Epithelial cell of proximal tubule (primary cell): ENCODE measurements at places on chromosomes 4 and X.

- DNase-seq: no peak
These were observed 6.4 kb downstream of the ELK1 start for GRCh38 chrX:47643926-47644325.

- no peak for DNase-seq
These were observed 1.0 kb upstream of the EDA start for GRCh38 chrX:69614886-69615285.

DNA sequence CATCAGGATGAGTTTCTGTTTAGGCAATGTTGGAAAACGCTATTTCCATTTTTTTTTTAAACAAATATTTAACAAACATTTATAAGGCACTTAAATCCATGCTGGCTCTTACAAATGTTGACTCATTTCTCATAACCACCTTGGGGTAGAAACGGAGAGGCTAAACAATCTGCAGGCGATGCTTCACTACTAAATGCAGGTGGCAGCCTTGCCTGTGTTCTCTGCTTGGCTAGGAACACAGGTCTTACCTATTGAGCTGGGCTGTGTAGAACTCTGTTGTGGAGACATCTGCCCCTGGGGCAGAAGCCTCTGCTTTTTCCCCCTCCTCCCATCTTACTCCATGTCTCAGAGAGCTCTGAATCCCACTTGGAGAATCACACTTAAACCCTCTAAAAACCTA is 1.4 kb upstream of the CXCL1 start:
- DNase-seq: no peak

DNA sequence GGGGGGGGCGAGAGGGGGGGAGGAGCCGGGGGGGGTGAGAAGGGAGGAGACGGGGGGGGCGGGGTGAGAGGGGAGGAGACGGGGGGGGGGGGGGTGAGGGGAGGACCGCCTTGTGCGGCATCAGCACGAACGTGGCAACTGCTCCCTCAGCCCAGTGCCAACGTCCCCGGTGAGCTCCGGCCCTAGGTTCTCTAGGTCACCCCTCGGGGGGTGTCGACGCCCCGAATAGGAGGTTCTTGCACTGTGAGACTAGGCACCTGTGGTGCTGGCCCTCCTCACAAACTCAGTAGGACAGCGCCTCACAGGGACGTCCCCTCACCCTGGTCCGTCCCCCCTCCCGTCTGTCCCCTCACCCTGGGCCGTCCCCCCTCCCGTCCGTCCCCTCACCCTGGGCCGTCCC is 21.5 kb upstream of the GTPBP6 start:
- DNase-seq: no peak

- DNase-seq: no peak
These were observed 73.0 kb downstream of the DHRSX start for GRCh38 chrX:2427737-2428136.

DNA sequence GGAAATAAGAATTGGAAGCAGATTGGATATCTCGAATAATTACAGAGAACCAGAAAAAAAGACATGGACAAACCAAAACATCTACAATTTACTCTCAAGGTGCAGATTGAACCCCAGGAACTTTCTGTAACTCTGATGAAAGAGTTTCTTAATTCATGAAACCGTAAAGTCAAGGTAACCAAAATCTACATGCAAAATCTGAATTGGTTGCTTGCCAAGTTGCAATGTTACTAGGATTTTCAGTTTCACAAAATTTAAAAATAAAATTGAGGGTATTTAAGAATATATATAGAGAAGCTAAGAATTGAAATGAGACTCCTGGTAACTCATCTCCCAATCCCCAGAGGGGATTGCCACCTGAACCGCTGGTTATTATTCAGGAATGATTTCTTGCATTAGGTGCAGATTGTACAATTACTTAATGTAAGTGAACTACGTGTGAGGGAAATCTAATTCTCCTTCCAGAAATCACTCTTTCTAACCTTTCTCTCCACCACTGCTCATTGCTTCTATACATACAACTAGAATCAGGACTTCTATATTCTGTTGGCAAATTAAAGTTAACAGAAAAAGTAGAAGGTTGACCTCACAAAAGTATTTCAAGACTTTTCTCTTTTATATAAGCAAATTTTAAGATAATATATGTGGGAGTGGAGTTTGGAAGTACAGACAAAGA is 221.5 kb upstream of the NDST4 start:
- DNase-seq: no peak

GRCh38 chr4:123577225-123577906 is 180.8 kb downstream of the SPRY1 start:
- no peak for DNase-seq

GRCh38 chrX:101385026-101385684 is 836 bp downstream of the BTK start:
- DNase-seq: no peak

DNA sequence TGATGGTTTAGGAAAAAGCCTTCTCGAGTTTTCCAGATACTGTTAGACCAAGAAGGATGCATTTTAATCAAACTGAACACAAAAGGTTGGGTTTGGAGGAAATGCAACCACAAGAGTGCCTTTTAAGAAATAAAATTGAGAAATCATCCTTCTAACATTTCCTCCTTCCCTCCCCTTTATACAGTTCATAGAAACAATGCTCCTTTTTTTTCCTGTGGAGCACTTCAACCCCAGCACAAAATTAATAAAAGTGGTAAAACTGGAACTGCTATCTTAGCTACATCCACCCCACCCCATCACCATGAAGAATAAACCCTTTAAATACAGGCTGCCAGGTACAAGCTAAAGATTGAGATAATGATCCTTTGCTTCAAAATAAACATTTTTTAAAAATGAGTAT is 211.1 kb downstream of the RELL1 start:
- no peak for DNase-seq

DNA sequence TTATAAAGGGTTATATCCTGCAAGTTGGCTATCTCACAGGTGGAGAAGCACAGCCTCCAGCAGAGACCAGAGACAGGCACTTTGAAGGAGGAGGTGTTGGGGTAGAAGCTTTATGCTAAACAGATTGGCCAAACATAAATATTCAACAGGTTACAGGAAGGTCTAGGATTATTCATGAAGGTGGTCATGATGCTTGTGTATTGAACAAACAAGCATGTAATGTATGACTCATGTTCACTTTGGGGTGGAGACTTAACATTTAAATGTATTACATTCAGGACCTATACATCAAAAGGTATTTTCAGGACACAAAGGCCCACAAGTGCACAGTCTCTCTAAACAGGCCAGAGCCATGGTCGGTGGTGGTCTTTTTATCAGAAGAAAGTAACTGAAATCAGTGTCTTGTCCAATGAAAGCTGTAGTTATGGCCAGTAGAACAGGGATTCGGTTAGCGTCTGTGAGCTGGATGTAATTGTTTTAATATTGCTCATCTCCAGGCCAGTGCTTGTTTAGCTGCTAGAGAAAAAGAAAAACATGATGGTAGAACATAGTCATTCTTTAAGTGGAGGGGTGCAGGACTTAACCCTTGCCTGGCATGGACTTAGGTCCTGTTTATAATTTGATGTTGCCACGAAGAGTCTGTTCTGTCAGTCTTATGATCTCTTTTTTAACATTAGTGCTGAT is 555.2 kb upstream of the PCDH10 start:
- no peak for DNase-seq

GRCh38 chrX:826448-826847 is 195.9 kb downstream of the SHOX start:
- no peak for DNase-seq

DNA sequence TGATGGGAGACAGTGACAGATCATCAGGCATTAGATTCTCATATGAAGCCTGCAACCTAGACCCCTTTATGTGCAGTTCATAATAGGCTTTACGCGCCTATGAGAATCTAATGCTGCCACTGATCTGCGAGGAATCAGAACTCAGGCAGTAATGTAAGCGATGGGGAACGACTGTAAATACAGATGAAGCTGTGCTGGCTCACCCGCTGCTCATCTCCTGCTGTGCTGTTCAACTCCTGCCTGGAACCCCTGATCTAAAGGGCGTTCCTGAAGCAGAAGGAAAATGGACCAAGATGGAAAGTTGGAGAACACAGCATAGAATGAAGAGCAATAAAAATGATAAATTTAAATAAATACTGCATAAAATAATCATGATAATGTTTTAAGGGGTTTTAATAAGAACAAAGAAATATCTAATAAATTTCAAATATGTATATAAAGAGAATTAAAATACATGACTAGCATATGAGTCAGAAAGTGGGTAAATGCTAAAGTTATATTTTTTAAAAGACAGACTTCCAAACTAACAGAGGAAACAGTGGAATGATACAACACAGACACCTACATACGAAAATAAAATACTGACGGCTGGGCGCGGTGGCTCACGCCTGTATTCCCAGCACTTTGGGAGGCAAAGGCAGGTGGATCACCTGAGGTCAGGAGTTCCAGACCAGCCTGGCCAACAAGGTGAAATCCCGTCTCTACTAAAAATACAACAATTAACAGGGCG is 59.2 kb downstream of the RBM47 start:
- DNase-seq: no peak

DNA sequence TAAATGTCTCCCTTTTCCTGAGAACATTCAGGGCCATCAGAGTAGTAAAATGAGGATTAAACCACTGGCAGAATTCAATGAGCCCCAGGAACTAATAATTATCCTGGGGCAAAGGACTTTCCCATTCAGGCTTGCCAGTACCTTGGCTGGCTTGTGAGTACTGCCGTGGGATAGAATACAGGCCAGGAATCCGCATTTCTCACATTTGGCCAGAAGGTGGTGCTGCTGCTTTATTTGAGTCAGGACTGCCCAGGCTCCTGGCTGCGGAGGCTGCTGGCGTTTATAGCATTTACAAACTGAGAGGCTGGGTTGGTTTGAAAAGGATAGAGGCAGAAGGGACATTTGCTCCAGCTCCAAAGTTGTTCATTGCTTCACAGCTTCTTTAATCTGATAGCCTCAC is 91.4 kb downstream of the RTL9 start:
- no peak for DNase-seq

DNA sequence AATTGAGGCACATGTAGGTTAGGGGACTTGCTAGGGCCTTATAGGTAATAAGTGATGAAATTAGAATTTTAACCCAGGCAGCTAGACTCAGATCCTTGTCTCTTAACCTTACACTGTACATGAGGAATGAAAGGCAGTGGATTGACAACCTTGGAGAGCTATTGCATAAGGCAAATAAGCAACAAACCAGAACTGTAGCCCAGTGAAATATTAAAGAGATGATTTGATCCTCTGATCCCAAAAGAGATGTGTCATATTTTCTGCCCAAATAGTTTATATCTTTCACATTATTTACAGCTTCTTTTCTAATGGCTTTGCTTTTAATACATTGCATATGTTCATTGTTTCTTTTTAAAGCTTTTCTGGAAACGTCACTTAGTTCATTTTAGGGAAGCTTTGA is 252.6 kb downstream of the ANK2 start:
- no peak for DNase-seq

DNA sequence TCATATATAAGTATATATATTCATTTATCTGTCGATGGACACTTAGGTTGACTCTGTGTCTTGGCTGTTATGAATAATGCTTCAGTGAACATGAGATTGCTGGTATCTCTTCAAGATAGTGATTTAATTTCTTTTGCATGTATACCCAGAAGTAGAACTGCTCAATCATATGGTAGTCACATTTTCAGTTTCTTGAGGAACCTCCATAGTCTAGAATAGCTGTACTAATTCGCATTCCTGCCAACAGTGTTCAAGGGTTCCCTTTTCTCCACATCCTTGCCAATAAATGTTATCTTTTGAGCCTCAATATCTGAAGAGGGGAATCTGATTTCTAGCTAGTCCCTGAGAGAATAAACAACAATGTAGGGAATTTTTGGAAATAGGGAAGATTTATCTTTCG is 32.4 kb upstream of the CCNG2 start:
- DNase-seq: no peak

- no peak for DNase-seq
These were observed at the start of gene TMEM131L for GRCh38 chr4:153466081-153466948. TMEM131L (plus strand) TSS chr4:153466360; CDS start chr4:153466398, 38 bp downstream.

DNA sequence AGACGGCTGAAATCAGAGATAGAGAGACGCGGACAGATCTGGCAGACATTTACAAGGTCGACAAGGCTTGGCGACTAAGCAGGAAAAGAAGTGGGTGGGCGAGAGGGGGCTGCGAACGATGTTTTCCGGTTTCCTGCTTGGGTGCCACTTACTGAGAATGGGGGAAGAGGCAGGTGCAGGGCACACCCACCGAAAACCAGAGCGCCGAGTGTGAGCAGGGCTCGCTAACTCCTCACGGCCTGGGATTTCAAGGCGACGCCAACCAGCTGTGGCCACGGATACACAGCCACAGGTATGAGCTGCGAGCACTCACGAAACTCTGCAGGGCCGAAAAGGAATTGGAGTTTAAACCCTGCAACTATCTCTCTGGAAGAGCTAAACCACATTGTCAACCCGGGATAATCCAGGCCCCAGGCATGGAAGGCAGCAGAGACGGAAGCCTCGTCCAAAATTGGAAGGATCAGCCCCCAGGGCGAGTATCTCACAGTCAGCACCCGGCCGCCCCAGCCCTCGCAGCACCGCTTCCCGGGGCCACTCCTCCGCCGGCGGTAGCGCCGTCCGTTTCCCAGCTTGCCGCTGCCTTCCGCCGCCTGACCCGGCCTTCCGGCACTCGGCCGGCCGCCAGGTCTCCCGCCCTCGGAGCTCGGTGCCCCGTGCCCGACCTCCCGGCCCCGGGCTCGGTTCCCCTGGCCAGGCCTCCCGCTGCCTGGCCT is 778 bp downstream of the CASP3 start:
- DNase-seq: no peak

- DNase-seq: no peak
These were observed 647.1 kb upstream of the PABPC4L start for GRCh38 chr4:134848681-134849080.
